ENCODE measurements at places on chromosomes 12 and 14.

GRCh38 chr12:65106948-65107347 is 14.2 kb downstream of the WIF1 start:
- DNase-seq = no peak

DNA sequence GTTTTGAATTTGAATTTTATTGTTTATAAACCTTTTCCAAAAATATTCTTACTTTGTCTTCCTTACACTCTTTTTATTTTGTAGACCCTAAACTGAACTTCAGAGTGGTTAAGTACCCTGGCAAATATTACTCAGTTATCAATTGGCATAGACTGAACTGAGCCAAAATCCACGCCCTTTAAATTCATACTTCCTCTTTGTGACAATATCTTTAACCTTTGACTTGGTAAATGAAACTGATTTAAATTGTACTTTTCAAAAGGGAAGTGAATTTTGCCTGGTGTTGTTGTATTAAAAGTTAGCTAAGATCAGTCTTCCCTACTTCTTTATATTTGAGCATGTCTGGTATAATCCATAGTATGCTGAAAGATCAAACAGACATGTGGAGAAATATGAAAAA is 184.3 kb upstream of the USP15 start:
- no peak for DNase-seq

GRCh38 chr12:68970306-68970705 is 37.3 kb upstream of the CPM start:
- DNase-seq = no peak

- DNase-seq = no peak
Observed at GRCh38 chr12:68001486-68002466, 12.5 kb downstream of the IFNG-AS1 start.

DNA sequence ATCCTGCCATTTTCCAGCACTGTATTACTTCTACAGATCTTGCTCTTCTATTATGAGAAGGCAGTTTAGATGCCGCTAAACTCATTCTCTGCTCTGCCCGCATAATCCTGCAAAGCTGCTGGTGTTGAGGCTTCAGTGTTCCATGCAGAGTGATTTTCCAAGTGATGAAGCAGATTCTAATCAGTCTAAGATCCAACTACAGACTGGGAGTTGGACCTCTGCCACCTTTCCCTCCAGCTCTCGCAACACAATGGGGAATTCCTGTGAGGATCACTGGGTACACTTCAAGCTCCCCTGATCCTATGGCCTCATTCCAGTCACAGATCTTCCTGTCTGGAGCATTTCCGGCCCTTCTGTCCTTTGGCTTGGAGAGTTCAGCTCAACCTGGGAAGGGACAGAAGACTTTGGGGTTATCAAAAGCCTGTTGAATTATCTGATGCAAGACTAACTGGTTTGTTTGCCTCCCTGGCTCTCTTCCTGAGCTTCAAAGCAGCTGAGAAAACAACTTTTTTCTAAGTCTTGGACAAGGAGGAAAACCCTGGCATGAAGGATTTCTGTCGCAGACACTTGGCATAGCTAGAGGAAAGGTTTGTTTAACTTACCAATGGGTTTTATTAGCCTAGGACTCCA is 333.9 kb downstream of the ZFP36L1 start:
- no peak for DNase-seq

DNA sequence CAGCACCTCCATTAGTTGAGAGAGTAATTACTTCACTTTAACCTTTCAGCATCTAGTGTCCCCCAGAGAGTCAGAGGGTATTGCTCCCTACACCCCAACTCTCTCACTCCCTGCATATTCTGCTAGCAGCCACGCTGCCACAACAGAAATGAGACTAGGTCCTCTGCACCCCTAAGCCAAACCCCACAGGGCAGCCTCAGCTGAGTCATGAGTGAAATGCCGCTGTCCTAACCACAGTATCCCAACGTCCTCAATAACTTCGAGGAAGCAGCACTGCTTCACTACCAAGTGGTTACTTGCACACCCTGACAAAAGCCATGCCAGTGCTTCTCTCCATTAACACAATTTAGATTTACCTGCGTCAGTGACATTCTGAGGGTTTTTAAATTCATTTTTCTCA is 6.9 kb upstream of the LYZ start:
- DNase-seq = peak; percentile 37

DNA sequence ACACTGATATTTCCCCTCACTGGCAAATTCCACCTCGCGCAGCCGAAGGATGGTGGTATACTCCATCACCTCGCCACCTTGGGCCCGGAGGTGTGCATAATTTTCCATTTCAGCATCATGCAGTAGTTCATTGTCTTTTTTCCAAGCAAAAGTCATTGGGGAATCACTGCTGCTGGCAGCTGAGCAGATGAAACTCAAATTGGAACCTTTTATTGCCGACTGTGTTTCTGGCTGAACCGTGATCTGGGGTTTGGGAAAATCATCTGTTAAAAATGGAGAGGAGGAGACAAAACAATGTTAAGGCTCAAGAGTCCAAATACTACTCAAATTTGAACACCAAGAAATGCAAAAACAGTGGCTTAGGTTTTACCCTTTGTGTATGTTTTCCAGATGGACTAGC is 39.7 kb downstream of the LRIG3 start:
- DNase-seq = no peak

DNA sequence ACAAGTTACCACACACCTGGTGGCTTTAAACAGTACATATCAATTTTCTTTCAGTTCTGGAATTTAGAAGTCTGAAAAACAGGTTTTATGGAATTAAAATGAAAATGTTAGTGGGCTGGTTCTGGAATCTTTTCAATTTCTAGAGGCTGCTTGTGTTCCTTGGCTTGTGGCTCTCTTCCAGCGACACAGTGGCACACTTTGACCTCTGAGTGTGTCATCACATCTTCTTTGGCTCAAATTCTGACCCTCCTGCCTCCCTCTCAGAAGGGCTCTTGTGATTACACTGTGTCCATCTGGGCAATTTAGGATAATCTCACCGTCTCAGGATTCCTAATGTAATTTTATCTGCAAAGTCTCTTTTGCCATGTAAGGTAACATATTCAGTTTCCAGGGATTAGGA is 170.0 kb downstream of the PLCZ1 start:
- DNase-seq = no peak

DNA sequence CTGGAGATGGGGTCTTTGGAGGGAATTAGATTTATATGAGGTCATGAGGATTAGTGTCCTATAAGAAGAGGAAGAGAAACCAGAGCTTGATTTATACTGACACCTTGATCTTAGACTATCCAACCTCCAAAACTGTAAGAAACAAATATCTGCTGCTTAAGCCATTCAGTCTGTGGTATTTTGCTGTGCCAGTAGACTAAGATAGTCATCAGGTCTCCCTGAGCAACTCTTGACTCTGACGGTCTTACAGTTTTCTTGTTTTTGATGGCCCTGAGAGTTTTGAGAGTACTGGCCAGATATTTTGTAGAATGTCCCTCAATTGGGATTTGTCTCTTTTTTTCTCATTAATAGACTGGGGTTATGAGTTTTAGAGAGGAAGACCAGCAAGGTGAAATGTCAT is 51.7 kb downstream of the TSHR start:
- no peak for DNase-seq

DNA sequence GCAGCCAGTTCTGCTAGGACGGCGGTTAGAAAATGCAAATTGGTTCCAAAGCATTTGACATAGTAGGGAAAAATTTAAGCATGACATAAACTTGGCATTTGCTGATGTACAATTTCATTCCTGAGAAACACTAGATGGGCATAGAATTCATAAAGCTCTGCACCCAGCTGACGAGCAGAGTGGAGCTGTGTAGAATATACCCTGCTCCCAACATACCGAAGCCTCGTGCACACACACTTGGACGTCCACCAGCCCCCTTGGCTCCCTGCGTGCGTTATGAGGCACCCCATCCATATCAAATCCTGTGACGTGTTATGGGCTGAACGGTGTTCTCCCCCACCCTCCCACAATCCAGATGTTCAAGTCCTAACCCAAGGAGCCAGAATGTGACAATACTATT is 65.4 kb downstream of the CLMN start:
- DNase-seq = no peak

DNA sequence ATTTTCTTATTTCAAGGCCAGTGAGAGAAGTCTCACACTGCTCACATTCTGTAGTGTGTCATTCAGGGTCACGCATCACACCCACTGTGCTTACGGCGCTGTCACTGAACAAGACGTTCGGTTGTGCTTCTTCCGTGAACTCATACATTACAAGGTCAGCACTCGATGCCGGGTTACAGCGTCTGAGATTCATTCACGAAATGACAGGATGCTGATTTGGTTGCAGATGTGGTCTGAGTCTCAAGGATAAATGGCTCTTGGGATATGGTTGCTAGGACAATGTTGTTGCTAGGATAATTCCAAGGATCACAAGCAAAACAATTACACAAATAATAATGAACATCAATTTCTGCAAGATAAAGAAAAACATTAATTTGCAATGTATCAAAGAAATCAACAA is 47.4 kb downstream of the STX2 start:
- no peak for DNase-seq

- no peak for DNase-seq
Observed at GRCh38 chr12:65624554-65625086, 199.7 kb upstream of the HMGA2 start.

DNA sequence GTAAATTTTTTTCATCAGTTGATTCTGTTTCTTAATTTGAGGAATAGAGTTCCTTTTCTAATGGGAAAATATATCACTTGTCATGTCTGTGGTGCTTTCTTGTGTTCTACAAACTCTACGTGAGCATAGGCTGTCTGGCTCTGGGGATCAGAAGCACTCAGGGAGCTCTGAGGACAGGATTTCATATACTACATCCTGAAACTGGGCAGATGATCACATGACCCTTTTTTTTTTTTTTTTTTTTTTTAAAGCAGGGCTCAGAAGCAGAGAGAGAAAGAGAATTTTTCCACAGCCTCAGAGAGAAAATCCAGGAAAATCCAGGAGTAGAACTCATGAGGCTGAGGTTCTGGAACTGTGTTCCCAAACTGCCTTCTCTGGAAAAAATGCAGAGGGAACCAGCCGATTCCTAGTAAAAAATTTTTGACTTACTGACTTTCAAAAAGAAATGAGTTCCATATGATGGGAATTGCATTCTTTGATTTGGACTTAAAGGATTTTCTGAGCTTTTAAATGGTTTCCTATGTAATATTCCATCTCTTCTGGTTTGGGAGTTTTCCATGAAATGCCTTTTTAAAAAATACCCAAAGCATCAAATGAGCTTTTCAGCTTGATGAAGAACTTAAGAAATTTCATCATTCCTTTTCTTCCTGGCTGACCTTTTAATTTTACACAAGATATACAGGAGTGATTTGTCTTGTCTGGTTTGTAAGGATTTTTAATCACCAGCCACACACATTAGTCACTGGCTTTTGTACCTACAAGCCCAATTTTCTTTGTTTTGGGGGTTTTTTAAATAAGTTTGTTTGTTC is 183.1 kb upstream of the HIF1A start:
- DNase-seq = no peak

DNA sequence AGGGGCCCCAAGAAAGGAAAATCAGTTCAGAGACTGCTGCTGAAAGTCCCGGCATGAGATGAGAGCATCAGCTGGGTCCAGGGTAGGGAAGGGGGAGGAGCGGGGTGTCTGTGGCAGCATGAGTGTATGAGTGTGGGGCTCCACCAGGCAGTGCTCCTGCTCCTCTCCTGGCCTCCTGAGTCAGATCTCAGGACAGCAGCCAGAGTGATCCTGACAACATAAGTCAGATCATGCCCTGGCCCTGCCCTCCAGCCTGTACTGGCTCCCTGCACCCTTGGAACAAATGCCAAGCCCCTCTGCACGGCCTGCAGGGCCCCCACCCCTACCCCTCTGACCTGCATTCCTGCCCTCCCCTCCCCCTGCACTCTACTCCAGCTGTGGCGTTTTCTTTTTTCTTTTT is 24.2 kb upstream of the LRP1-AS start:
- DNase-seq = no peak

DNA sequence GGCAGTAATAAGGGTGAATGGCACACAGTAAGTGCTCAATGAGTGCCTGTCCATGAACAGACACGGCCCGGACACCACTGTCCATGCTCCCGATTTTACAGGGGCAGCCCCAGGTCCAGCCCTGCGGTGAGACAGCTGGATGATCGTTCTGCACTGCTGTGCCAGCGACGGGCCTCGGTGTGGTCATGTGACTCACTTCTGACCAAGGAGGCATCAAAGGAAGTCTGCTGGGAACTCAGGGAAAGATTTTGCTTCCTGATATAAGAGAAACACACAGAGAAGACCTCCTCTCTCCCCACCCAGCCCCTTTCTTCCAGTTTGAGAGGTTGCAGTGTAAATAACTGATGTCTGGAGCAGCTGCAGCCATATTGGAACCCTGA is 126.6 kb downstream of the SCARB1 start:
- no peak for DNase-seq

- DNase-seq = no peak
Observed at GRCh38 chr12:19979584-19979983, 388.8 kb upstream of the PDE3A start.

DNA sequence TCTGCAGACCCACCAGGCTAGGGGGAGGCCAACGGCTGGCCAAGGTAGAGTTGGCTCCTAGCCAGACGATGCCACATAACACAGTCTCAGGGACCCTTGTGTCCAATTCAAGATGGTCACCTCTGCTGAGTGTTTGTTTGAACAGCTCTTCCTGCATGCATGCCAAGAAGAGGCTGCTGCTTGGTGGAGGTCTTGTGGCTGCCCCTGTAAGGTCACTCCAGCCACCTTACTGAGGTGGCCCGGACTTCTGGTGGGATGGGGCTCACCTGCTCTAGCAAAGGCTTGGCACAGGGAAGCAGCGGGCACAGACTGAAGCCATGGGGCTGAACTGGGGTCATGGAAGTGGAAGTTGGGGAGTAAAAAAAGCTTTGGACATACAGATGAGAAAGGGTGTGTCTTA is 210.3 kb downstream of the GLT1D1 start:
- DNase-seq = no peak

- no peak for DNase-seq
Observed at GRCh38 chr12:45680362-45680761, 49.1 kb upstream of the ARID2 start.

DNA sequence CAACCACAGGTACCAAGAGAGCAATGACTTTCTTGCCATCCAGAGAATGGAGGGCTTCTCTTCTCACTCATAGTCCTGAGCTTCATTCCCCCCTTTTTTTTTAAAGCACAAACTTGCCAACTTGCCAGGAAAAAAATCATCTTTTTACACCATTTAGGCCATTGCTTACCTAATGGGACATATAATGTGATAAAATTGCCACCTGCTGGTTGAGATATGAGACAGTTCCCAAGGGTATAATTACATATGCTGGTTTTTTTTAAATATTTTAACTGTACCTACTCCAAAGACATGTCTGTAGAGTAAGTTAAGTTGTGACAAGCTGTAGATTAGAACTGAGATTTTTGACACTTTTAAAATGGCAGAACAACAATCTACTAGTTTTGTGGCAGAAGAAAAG is 519.1 kb upstream of the SEL1L start:
- no peak for DNase-seq
